ENCODE measurements at places on chromosomes 3 and 15.

- DNase-seq, result no peak
Observed at GRCh38 chr3:10357592-10358308, 36.8 kb upstream of the SEC13 start.

DNA sequence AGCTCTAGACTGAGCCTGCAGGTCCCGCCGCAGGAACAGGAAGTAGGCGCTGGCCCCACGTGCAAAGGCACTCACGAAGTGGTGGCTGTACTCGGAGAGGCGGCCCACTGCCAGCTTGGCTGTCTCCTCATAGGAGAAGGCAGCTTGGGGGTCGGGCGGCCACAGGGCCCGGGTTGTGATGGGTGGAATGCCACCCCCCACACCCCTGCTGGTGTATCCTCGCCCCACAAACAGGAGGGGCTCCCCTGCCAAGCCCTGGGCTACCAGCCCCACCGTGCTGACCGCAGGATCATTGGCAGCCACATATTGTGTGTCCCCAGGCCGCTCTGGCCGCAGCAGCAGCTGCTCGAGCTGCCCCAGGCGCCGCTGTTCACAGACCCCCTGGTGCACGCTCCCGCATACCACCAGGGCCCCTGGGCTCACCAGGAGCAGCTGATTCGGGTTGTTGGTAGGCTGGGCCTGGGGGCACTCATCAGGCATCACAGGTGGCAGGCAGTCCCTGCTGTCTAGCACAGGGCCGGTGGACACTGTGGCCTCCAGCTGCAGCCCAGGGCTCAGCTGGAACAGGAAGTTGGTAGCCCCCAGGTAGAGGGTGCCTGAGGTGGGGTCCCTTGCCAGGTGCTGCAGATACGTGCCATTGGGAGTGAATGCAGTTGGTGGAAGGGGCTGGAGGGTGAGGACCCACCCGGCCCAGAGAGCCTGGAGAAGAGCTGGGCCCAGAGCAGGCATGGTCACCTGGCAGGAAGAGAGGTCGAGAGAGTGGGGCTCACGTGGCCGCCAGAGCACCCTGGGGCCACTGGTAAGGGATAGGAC is 5.8 kb downstream of the PLXNB1 start:
- DNase-seq, result no peak

DNA sequence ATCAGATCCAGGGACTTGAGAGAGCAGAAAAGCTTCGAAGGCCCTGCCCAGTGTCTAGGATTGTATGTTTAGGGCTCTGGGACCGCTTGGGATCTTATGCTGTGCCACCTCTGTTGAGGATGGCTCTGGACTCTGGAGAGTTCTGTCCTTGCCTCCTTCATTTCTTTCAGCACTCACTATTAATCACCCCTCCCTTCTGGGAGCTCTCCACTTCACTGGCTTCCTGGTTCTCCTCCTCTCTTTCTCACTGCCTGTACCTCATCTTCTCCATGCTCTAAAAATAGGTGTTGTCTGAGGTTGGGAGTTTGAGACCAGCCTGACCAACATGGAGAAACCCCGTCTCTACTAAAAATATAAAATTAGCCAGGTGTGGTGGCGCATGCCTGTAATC is 17.3 kb downstream of the MAPKBP1 start:
- no peak for DNase-seq

DNA sequence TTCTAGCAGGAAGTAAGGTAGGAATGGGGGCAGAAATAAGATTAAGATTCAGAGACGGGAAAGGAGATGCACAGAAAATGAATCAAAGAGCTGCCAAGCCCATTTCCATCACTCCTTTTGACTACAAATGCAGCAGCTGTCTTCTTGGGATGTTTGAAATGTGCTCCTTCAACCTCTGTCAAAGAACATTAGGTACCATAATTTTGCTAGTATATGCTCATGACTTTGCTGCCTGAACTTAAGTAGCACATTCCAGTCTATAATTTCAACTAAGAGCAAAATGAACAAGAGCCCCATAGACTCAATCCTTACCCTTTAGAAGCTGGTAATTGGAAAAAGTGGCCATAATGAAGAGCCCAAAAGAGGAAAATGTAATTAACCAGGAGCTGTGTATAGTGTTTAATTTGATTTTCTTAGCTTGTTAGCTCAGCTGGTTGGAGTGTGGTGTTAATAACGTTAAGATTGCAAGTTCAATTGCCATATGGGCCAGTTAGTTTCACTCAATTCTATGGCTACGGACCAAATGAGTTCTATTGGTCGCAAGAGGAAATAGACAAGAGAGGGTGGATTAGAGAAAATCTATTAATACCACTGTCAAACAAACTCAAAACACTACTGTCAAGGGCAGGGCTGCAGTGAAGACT is 349.9 kb downstream of the ZBBX start:
- DNase-seq, result no peak

DNA sequence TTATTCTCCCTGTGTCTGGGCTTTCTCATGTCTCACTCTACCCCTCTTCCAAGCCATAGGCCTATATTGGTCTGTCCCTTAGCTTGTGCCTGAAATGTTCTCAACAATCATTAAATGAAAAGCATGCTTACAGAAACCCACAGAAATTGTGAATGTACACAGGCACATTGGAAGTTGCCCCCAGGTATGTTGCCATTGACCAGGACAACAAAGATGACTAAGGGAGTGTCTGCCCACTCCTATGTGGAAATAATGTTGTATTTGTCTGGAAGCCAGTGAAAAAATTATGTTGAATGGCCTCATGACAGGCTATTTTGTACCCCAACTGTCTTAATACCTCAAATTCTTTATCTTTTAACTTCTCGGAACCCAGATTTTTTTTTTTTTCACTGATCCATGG is 102.0 kb downstream of the TPRG1 start:
- DNase-seq, result no peak

DNA sequence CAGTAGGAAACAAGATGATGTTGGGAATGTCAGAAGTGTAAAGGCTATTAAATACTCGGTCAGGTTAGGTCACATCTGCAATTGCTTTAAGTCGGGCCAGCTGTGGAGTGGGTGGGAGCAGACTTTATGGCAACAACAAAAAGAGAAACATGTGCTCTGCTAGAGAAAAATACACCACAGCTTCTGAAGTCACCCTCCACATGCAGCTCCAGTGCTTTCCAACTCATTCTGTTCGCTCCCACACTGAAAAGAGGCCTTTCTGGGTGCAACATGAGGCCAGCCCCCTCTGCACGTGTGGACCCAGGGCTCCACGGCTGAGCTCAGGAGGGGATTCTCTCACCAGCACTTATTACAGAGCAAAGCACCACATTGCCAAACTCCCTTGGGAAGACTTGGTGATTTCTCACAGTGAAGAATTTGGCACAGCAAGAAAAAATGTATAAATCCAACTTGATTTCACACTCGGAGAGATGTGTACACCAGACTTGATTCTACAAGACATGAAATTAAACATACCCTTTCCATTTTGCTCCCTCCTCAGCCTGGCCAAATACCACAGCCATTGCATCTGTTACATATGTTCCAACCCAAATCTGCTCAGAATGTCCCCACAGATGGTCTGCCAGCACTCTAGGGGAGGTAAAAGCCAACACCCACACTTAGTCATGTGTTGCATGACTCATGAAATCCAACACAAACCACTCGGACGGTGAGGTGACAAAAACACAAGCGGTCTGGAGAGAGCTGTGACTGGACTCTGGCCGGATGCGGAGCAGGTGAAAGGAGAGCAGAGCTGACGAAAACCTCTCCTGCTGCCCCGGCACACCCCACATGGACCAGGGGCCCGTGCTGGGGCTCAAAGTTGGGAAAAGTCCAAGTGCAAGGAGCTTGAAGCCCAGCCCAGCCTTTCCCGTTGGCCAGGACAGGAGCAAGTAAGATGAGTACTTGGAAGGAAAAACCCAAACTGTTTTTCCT is 74.6 kb downstream of the ITGB5 start:
- DNase-seq, result no peak

- DNase-seq, result peak; percentile 18
Observed at GRCh38 chr3:187006864-187007630, 76.7 kb downstream of the ST6GAL1 start.

DNA sequence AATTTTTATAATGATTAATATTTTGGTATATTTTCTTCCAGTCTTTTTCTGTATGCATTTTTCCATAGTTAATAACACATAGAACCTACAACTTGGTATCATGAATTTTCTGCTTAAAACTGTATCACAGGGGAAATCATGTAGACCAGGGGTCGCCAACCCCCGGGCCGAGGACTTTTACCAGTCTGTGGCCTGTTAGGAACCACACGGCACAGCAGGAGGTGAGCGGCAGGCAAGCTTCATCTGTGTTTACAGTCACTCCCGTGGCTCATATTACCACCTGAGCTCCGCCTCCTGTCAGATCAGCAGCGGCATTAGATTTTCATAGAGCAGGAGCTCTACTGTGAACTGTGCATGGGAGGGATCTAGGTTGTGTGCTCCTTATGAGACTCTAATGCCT is 54.7 kb downstream of the RPL22L1 start:
- no peak for DNase-seq

DNA sequence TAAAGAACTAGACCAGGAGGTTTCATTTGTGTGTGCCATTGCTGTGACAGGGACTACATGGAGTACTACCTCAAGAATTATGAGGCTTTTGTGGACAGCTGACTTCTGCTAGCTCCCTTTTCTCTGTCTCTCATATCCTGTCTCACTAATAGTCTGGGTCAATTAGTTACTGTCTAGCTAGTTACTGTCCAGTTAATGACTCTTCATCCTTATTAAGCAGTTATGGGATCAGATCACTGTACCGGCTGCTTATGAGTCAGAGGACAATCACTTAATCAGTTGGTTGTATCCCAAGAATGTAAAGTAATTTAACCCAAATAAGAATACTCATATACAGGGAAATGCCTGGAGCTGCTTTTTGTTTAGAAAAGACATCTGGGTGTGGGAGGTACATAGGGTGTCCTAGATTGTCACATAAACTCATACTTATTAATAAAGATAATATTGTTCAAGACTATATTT is 158.0 kb downstream of the CDIN1 start:
- DNase-seq, result no peak

- peak; percentile 43 for DNase-seq
Observed at GRCh38 chr3:177314897-177315296, 117.6 kb upstream of the TBL1XR1 start.

GRCh38 chr3:170044271-170044670 is 6.5 kb downstream of the GPR160 start:
- DNase-seq, result no peak

DNA sequence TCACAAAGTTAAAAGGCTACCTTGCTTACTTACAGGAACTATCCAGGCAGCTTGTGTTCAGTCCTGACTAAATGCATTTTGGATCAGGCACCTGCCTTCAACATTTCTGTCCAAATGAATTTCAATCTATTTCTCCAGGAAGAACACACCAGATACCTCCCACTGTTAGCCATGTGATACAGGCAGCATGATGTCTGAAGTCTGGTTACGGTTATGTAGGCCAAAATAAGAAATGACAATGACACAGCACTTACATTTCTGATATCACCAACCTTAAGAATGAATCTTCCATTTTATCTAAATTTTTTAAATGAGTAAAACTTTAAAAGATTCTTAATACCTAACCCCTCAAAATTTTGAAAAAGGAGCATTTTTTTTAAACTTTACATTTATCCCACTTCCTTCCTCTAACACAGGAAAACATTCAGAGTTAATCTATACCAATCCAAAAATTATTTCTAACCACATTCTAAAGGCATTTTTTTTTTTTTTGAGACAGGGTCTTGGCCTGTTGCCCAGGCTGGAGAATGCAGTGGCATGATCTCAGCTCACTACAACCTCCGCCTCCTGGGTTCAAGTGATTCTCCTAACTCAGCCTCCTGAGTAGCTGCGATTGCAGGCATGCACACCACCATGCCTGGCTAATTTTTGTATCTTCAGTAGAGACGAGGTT is at the start of gene MAP4:
Gene MAP4 (minus strand): TSS at position 116 of the 673 bp plus-strand sequence. CDS start 17,556 bp downstream, outside the sequence.
- DNase-seq, result no peak

Measured in activated T-cell treated with anti-CD3 and anti-CD28 coated beads, Interleukin-2, amount 50 U/mL, for 48 hours (primary cell).